ENCODE measurements at places on chromosomes 5 and 9.

DNA sequence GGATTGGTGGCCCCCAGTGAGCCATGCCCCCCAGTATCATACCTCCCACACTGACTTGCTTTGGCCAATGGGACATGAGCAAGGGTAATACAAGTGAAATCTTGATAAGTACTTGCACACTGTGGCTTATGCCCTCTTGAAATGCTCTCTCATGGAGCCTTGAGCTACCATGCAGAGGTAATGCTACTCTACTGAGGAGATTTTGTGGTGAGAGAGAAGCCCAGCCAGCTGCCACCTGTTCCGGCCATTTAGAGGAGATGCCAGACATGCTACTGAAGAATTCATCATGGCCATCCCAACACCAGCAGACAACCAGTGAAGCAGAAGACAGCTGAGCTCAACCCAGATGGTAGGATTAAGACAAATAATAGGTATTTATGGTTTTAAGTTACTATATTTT lies 299.5 kb downstream of the MEF2C start:
- no peak for DNase-seq

DNA sequence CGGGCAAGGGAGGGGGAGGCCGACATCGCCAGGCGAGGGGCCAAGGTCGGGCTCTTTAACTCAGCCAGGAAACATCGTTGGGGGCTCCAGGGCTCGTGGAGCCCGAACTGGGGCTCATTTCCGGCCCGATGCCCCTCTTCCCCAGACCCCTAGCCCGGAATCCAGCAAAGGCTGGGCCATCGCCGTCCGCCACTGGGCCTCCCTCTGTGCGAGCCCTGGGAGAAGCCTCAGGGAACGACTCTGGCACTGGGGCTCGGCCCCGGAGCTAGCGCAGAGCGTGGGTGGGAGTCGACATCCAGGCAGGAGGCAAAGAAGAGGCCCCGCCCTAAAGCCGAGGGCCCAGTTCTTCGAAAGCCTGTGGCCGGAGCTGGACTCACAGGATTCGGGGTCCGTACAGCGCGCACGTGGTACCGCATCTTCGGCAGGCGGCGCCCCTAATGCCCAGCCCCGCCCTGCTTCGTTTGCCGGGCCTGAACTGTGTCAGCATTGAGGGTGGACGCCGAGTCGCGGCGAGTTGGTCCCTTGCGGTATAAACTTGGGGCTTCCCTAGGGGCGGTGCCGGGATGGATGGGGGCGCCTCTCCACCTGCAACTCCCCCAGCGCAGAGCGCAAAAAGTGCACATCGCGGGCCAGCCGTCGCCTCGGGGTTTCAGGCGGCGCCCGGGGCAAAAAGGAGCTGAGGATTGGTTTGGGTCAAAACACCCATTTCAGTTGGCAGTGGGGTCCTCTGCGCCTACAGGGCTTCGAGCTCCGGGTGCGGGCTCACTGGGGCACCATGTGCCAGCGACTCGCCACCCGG lies 3.6 kb upstream of the PAX5 start:
- no peak for DNase-seq

GRCh38 chr9:35407846-35408245 lies 82.1 kb upstream of the RUSC2 start:
- no peak for DNase-seq

DNA sequence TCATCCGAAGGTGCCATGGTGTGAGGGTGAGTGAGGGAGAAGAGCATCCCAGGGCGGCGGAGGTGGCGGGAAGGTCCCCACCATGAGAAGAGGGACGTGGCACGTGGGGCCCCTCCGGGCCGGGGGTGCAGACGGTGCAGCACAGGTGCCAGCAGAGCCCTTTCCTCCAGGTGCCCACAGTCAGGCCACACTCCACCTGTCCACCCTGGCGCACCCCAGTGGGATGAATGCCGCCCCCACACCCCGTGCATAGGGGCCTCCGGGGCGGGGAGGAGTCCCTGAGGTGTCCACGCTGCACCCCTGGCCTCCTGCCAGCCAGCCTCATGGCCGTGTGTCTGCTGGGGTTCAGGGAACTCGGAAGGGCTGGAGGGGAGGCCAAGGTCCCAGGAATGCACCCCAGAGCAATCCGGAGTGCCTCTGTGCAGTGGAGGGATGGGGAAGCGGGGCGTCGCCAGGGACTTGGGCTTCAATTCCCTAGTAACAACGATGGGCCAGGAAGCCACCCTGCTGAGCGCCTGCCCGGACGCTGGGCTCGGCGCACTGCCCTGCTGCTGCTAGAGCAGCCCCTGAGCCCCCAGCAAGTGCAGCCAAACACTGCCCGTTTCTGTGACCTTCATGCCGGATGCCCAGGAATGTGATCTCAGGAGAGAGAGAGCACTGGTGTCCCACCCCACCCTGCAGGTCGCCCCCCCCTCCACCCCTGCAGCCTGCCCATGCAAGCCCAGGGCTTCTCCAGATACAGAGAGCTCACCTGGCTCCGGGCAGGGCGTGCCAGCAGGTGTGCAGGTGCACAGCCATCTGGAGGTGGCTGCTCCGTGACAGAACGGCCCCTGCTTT lies 8.8 kb upstream of the NACC2 start:
- no peak for DNase-seq

GRCh38 chr5:111353035-111353434 lies 128.9 kb downstream of the CAMK4 start:
- no peak for DNase-seq

- no peak for DNase-seq
Measured at GRCh38 chr5:32290922-32291321, 21.8 kb downstream of the MTMR12 start.

DNA sequence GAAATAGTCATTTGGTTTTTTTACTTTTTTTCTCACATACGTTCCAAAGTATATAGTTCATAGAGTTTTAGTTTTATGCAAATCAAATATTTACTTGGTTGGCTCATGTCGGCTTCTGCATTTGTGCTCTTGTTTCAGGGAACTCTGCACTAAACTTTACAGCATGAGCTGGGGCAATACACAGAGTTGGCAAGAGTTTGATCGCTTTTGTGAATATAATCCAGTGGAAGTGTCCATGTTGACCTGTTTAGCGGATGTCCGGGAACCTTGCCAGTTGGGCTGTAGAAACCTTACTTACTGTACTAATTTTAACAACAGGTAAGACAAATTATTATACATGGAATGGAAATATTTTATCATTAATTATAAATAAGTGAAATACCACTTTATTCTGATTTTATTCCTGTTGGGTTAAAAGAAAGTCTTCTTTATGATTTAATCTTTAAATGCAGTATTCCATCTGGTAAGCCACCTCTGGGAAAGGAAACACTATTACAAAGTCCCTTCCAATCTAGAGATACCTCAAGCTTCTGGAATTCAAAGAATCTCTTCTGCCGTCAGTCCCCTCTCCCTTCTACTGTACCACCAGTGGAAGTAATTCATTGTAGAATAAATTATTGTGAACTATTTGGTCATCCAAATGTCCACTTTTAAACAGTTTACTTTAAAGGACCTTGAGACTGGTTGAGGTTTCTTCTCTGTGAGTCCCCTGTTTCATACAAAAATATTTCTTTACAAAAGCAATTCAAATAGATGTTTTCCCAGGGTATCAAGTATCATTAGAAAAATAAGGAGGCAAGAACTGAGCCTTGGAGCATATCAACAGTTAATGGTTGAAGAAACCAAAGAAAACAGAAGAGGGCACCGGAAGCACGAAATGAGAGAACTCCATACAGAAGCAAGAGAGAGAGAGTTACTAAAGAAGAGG lies 45.2 kb upstream of the GLIPR2 start:
- no peak for DNase-seq

DNA sequence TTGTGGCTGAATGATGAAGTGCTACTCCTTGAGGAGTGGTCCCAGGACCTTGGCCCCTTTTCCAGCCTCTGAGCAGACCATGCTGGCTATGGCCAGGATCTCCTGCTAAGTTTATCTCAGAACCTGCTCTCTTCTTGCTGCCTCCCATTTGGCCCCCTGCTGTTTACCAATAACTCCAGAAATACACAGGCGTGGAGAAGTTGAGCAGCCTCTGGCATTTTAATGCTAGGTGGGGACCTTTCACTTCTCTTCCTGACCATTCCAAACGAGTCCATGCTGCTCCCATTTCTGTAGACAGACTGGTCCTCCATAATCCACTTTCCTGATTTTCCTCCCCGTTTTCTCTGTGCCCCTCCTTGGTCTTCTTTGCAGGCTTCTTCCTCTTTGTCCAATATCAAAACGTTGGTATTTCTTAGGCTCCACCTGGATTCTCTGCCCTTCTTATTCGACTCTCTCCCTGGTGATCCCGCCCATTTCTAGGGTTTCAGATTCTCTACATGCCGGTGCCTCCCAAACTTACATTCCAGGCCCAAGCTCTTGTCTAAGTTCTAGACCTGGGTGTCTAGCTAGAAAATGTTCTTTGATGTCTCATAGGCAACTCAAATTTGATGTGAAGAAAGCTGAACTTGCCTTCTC lies 33.4 kb upstream of the TNFAIP8 start:
- DNase-seq, result no peak

DNA sequence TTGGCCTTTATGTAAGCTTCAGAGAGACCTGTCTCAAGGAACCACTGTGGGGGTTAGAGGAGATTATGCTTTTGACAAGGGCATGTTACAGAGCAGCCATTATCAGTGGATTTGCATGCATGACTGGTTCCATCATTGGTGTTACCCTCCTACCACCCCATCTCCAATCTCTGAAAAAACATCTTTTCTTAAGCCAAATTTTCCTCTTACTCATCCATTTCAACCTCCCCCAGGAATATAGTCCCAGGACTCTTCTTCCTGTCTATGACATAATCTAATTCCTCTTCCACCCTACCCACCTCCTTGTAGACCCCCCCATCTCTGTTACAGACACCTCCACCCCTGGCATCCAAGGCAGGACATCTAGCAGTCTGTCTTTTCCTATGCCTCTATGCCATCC lies 33.1 kb upstream of the ADRB2 start:
- DNase-seq, result no peak

- no peak for DNase-seq
Measured at GRCh38 chr5:31048282-31049270, 144.9 kb upstream of the CDH6 start.
